ENCODE measurements at places on chromosomes 7 and 10.

DNA sequence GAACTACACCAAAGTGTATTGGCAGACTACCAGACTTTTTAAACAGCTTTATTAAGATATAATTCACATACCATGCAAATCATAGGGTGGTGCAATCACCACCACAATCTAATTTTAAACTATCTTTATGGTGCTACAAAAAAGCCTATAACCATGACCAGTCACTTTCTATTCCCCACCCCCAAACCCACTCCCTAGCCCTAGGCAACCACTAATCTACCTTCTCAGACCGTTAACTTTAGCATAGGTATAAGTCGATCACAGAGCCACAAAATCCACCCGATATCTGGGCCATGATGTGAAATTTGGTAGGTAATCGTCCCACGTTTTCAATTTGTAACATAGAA lies 536 bp upstream of the POM121 start:
- no peak for DNase-seq

DNA sequence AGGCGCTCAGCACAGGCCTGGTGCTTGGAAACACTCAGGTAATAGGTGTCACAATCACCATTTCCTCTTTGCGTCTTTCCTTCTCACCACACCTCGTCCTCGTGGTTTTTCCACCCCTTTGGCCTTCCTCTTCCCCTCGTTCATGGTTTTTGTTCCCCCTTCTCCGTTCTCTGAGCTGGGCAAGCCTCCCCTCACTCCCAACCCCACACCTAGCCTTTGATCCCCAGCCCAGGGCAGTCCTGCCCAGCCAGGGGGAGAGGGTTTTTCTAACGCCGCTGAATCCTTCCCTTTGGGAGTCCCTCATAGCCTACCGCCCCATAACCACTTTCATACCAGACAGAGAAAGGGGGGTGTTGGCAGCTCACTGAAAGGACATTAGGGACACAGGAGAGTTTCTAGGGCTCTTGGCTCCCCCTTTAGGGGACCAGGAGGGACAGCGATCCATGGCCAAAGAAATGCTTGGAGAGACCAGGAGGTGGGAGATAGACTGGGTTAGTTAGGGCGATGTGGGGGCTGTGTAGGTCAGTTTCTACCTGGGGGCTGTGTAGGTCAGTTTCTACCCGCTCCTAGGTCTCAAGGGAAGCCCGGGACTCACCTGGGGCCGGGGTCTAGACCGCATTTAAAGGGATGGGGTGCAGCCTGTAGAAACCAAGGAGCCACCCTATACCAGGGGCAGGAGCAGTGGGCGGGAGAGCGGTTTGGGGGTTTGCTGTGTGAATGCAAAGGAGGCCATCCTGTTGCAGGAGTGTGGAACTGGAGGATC lies 1.4 kb downstream of the EPHB4 start:
- no peak for DNase-seq

GRCh38 chr10:91796331-91797047 lies 1.7 kb upstream of the TNKS2 start:
- peak; percentile 70 for DNase-seq

DNA sequence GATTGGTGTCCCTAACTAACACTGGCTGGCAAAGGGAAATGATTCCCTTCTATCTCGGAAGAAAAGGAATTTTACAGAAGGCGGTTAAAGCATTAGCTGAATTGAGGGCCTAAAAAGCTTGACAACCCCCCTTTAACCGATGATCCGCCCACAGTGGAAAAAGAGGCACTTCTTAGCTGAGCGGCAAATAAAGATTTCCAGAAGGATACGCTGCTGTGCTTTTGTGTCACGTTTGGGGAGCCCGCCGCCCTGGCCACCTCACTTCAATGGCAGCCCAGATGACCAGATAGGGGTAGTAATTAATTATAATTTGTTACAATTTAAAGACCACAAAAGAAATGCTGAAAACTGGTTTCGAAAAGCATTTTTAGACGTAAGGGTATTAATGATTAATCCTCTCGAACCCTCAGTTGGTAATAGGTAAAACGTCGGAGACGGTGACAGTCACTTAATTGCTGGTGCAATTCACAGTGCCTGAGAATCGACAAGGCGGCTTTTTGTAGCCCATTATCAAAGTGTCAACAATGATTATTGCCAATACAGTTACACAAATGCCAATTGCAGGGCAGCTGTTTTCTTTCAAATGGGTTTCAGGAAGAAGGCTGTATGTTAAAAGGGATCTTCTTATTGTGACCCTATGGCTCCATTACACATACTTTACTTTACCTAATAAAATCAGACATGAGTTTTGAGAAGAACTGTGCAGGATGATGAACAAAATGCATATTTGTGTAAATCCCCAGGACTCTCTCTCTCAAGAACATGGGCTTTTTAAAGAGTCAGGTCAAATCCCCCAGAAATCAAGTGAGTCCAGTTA lies 154.1 kb downstream of the PIP4K2A start:
- no peak for DNase-seq

- DNase-seq = no peak
Observed at GRCh38 chr10:122474131-122474818, 12.9 kb downstream of the HTRA1 start.

GRCh38 chr10:68212721-68213352 lies 19.1 kb downstream of the ATOH7 start:
- no peak for DNase-seq

GRCh38 chr7:120052884-120053382 lies 220.0 kb upstream of the KCND2 start:
- no peak for DNase-seq

- no peak for DNase-seq
Observed at GRCh38 chr7:106871793-106872571, 6.9 kb downstream of the PIK3CG start.

GRCh38 chr7:45073031-45073785 lies 15.6 kb downstream of the NACAD start:
- DNase-seq = no peak

All from activated naive CD4-positive, alpha-beta T cell treated with anti-CD3 and anti-CD28 coated beads, Interleukin-2, amount 10 ng/mL, durations not matched to agents 7 days and 5 days (primary cell).